ENCODE measurements at places on chromosomes 16 and 17. TPM values are rescaled to one million over a fixed set of nuclear protein-coding genes. Genes with fewer than 3 reads are reported as not detected.

The TPPP3 gene
- 5.6 TPM for total RNA-seq

The USP43 gene
- total RNA-seq, result 0.21 TPM

The SLC5A2 gene
- 0.42 TPM for total RNA-seq

The PABPN1L gene
- not detected for total RNA-seq

The HOXB7 gene
- total RNA-seq, result 0.10 TPM

The KRTAP1-5 gene
- not detected for total RNA-seq

The RAB37 gene
- 21.8 TPM for total RNA-seq

The CCL7 gene
- total RNA-seq, result 3.1 TPM

The TBC1D28 gene
- total RNA-seq, result not detected

The CCL16 gene
- total RNA-seq, result not detected

The RHBDL3 gene
- total RNA-seq, result 0.73 TPM

The KRT28 gene
- total RNA-seq, result not detected

The ATP1B2 gene
- total RNA-seq, result not detected

The HSPB9 gene
- total RNA-seq, result not detected

The SULT1A4 gene
- 8.1 TPM for total RNA-seq

The ASB16 gene
- not detected for total RNA-seq

The ABCA6 gene
- total RNA-seq, result 1.7 TPM

The MYH3 gene
- 2.3 TPM for total RNA-seq
